HS-5 (cell line): ENCODE measurements at places on chromosomes 2 and 18.

DNA sequence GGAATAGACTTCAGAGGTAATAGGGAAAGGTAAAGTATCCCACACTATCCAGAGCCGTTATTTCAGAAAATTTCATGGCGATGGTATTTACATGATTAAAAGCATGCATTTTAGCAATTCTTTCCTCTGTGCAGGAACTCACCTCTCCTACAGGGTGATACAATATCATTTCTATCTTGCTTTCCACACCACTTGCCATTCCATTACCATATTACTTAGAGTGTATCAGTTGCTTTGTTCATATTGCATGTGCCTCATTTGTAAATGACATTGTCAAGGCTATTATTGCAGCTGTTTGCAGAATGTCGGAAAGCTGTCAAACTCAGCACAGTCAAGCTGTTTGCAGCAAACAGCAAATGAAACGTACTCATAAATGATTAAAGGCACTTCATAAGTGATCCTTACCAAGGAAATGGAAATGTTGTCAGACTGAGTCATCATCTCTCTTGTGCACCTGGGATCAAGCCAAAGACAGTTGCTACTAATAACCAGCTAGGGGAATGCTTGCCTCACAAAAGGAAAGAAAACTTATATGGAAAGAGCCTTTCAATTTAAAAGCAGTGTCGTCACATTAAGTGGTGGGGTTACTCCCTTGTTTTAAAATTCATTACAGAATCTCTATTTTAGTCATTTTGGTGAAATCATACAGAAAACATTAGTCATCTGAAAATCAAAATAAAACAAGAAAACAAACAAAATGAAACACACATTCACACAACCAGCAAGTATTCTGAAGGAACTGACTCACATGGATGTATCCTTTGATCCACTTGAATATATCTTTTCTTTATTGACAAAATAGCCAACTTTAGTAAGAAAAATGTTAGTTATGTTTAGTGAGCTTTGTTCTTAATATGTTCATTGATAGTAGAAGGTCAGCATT lies 1064.1 kb upstream of the CNTNAP5 start:
- DNase-seq, result peak; percentile 87

DNA sequence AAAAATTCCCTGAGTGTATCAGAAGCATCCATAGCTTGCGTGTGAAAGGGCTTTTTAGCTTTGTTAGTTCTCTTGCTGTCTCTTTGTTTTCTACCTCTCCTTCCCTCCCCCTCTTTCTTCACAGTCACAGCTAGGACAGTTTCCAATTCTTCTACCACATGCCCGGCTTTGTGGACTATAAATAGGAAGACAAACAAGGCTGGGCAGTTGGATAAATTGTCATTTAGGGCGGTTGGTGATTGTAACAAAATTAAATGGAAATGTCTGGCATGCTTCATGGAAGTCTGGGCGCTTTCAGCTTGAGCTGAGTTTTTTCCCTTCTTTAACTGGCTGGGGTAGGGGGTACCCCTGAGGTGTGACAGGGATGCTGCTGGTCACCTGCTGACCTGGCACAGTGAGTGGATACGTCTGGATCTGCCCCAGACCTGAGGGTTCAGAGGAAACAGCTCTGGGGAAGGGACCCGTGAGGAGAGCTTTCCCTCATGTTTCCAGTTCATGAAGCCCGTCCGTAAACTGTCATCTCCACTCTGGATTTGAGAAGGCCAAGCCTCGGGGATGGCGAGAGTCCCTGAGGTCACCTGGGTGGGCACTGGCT lies 29.0 kb upstream of the GIGYF2 start:
- DNase-seq, result no peak

- DNase-seq, result peak; percentile 80
Measured at GRCh38 chr2:85893428-85894258, 4.9 kb upstream of the ST3GAL5 start.

DNA sequence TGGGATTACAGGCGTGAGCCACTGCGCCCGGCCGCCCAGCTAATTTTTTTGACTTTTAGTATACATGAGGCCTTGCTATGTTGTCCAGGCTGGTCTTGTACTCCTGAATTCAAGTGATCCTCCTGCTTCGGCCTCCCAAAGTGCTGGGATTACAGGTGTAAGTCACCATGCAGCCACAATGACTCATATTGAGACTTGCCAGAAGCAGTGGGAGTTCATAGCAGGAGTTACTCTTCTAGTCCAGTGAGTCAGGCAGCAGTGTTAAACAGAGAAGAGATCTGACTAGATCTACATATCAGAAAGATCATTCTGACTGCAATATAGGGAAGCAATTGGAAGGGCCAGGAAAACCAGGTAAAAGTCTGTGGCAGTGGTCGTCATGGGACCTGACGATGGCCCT lies 1.5 kb upstream of the FLACC1 start:
- DNase-seq, result peak; percentile 63

- DNase-seq, result no peak
Measured at GRCh38 chr2:101723371-101724124, 26.0 kb downstream of the MAP4K4 start.

- no peak for DNase-seq
Measured at GRCh38 chr2:165112133-165112573, 91.7 kb downstream of the SCN3A start.

GRCh38 chr2:224141304-224141703 lies 102.2 kb upstream of the SERPINE2 start:
- DNase-seq, result no peak

GRCh38 chr2:201261471-201261870 lies 1.1 kb downstream of the CASP8 start:
- no peak for DNase-seq

GRCh38 chr18:50917021-50917420 lies 38.1 kb downstream of the ME2 start:
- no peak for DNase-seq

GRCh38 chr2:60446413-60447267 lies 106.8 kb downstream of the BCL11A start:
- no peak for DNase-seq

GRCh38 chr2:159150280-159150746 lies 136.2 kb downstream of the WDSUB1 start:
- no peak for DNase-seq

DNA sequence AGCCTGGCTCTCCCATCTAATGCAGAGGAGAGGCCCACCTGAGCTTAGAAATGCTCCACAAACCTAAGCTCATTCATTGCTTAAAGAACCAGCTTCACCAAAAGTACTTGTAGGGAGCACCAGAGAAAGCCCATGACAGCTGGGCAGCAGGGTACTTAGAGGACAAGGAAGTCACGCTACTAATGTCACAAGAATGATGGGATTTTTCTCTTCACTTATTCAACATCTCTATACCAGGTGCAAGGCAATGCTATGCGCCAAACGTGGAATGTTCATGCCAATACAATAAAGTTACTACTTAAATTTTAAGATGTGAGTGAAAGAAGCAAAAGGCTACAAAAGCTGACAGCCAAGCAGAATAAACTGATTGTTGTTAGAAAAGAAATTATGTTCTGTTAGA lies 36.0 kb downstream of the LONRF2 start:
- DNase-seq, result no peak

DNA sequence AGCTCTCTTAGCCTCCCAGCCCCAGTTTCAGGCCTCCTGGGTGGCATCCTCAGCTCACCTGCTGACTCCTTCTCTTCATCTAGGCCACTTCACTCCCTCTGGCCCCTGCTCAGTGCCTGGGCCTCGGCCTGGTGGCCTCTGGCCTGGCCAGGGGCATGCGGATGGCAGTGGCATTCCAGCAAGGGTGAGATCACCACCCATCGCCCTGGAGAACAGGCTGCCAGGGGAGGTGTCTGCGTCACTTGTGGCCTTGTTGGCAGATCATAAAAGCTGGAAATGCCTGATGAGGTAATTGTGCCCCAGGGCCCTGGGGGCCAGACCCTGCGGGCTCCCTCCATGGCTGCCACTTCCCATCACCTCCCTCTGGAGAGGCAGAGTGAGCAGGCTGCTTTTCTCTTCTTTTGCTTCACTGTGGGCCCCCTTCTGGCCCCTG lies 72.5 kb upstream of the SMAD2 start:
- DNase-seq, result peak; percentile 39

- no peak for DNase-seq
Measured at GRCh38 chr2:175755656-175756386, 246.2 kb downstream of the LNPK start.

GRCh38 chr2:179140571-179140970 lies 90.6 kb upstream of the CCDC141 start:
- no peak for DNase-seq

DNA sequence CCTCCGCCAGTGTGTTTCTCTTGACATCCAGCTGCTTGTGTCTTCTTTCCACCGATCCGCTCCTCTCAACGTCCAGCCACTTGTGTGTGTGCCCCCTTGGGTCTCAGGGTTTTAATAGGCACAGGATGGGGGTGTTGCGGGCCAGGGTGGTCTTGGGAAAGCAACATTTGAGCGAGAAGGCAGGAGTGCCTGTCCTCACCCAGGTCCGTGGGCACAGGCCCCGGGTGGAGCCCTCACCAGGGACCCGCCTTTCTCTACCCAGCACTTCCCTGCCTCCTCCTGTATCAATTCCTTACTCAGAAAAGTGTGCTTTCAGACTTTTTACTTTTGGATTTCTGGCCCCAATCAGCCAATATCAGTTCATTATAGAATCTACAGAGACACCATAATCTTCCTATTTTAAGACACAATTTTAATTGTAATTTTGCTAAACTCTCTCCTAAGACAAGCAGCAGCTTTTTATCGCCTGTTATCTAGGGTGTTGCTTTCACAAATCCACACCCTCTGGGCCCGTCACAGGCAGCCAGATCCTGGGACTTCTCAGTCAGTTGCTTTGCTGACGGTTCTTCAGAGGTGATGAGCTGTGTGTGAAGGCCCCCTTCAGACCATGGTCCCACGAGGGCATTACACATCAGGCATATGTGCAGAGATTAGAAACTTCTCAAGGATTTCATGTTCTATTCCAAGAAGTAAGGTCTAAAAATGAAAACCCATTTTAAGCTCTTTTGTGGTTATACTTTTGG lies 96.0 kb upstream of the FHL2 start:
- DNase-seq, result no peak

DNA sequence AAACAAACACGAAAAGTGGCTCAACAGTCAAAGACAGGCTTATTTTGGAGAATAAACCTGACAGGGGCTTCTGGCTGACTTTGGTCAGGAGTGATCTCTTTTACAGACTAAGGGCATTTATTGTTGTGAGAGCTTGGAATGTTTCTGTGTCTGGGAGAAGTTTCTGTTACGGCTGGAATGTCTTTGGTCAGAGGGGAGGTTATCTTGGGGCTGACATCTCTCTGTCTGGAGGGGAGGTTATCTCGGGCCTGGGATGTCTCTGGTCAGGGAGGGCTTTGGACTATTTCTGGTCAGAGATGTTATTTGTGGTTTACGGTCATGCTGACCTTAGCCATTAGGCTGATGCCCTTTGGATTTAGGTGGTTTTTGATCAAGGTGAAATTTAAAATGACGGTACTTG lies 345.5 kb upstream of the FSIP2 start:
- DNase-seq, result no peak

- DNase-seq, result no peak
Measured at GRCh38 chr18:35144698-35145097, 96.1 kb upstream of the ZNF397 start.

GRCh38 chr2:96236882-96237281 lies 28.3 kb upstream of the STARD7 start:
- DNase-seq, result no peak

GRCh38 chr18:36141576-36141975 lies 11.9 kb downstream of the ELP2 start:
- DNase-seq, result no peak

- no peak for DNase-seq
Measured at GRCh38 chr18:11148680-11149440, 509 bp downstream of the PIEZO2 start.

GRCh38 chr2:8414946-8415879 lies 266.6 kb upstream of the ID2 start:
- DNase-seq, result no peak

DNA sequence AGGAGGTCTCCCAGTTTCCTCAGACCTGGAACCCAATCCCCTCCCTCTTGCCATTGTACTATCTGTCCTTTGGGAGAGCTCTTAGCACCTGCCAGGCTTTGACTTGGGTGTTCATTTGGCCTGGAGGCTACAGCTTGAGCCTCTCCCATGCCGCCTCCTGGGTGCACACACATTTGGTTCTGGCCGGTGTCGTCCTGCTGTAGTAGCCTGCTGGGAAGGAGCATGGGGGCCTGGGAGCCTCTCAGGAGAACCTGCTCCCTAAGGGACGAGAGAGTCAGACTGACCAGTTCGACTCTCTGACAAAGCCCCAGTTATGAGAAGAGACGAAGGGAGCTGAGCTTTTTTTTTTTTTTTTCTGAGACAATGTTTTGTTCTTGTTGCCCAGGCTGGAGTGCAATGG lies 7.4 kb upstream of the SFTPB start:
- DNase-seq, result no peak
